Choroid plexus epithelial cell (primary cell): ENCODE measurements at places on chromosomes 5 and 9.
A peak's percentile ranks its signal among the peaks of the same experiment; 100 is the strongest.

GRCh38 chr5:16902846-16903245 lies 33.2 kb downstream of the MYO10 start:
- no peak for DNase-seq

DNA sequence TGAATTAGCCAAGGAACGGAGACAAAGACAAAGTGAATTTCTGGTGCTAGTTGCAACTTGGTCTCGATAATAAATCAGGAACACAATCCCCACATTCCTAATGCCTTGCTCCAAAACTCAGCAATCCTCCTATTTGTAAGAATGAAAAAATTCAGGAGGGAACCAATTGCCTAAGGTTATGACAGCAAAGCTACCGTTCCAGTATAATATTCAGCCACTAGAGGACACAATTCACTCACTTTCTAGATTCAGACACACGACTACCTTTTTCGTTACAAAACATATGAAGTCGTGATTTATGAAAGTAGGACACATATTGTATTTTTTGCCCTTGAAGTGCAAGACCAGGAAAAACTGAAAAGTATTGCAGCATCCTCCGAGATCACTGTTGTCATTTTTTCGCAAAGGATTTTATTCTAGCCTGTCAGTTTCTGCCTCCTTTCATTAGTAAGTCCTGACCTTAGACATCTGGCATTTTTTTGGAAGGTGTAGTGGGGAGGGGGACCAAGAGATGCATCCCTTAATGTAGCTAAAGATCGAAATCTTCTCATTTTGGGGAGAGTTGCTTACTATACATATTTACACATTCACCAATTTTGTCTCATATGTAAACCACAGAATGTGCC lies 133.1 kb downstream of the DOCK8 start:
- peak; percentile 61 for DNase-seq

GRCh38 chr5:167721926-167722440 lies 569.5 kb upstream of the WWC1 start:
- DNase-seq, result no peak

DNA sequence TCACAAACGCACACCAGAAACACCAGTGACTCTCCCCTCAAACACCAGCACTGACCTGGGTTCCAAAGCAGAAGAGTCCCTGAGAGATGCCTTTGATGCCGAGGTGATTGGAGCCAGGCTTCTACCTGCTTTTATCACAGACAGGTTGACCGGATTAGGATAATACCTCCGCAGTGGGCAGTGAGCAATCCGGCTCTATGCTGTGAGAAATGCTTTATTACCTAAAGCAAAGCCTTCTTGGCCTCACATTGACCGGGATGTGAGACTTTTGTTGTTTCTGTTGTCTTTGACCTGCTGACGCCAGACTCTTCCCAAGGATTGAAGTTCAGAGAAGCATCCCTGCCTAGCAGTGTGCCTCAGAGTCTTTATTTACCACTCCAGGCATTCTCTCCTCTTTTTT lies 320.3 kb upstream of the CLINT1 start:
- no peak for DNase-seq

- DNase-seq, result no peak
These were observed 63.3 kb upstream of the RUSC2 start for GRCh38 chr9:35426627-35427026.

DNA sequence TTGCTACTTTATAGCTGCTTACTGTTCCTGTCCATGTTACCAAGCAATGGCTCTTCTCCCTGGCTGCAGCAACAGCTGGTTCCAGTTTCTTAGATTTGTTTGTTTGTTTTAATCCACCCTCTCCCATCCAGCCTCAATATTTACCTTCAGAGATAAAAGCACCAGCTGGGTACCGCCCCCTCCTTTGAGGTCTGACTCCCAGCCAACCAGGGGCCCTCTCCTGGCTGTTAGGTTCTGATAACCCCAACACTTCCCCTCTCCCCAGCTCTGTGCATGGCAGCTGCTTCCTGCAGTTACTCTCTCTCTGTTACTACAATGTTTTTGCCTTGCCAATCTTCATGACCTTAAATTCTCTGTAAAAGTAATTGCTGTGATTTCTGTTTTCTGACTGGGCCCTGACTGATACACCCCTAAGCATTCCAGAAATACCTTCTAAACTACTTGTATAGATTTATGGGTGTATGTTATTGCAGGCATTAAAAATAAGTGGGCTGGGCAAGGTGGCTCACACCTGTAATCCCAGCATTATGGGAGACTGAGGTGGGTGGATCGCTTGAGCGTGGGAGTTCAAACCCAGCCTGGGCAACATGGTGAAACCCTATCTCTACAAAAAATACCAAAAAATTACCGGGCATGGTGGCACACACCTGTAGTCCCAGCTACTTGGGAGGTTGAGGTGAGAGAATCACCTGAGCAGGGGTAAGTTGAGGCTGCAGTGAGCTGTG lies 2.6 kb upstream of the GCNT1 start:
- DNase-seq, result peak; percentile 64

GRCh38 chr5:68994645-68995044 lies 99.2 kb upstream of the SLC30A5 start:
- no peak for DNase-seq

DNA sequence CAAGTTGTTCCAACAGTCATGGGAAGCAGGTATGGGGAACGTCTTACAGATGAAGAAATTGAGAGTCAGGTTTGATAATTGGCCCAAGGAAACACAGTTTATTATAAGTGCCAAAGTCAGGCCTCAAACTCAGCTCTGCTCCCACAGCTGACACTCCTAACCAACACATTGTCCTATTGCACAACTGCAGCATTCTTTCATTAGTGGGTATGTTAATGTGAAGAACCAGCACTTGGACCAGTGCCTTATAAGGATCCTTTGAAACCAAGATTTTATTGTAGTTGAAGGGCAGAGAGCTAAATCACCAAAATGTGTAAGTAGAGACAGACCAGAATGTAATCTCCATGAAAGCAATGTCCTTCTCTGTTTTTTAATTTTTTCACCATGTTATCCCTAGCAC lies 56.1 kb downstream of the GRIA1 start:
- peak; percentile 36 for DNase-seq

DNA sequence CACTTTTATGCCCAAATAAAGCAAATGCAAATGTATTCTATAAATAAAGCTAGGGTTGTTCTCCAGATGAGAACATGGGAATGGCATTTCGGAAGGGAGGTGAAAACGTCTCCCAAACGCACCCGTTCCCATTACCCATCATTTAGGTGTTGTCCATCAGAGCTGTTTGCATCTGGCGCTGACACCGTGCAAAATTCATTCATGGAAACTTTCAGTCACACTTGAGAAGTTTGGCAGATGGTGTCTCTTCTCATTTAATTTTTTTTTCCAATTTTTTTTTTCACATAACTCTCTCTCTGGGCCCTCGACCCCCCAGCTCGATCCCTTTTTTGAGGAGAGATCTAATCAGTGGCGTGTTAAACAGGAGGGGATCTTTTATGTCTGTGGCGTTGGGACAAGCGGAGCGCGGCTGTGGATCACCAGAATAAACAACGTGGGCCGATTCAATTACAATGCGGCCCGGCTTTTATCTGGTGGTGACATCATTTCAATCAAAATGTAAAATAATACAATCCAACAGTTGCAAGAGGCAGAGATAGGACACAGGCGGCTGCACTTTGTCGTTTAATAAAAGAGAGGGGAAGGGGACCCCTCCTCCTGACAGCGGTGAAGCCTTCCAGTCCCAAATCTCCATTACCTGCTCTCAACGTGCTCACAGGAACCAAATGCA lies 246.1 kb upstream of the IRX4 start:
- no peak for DNase-seq

- no peak for DNase-seq
These were observed 53.3 kb downstream of the PLCXD3 start for GRCh38 chr5:41457094-41457493.

GRCh38 chr5:92553326-92553725 lies 1027.7 kb downstream of the NR2F1-AS1 start:
- DNase-seq, result peak; percentile 31

- DNase-seq, result no peak
These were observed 36.1 kb downstream of the SLC22A5 start for GRCh38 chr5:132405646-132406045.

DNA sequence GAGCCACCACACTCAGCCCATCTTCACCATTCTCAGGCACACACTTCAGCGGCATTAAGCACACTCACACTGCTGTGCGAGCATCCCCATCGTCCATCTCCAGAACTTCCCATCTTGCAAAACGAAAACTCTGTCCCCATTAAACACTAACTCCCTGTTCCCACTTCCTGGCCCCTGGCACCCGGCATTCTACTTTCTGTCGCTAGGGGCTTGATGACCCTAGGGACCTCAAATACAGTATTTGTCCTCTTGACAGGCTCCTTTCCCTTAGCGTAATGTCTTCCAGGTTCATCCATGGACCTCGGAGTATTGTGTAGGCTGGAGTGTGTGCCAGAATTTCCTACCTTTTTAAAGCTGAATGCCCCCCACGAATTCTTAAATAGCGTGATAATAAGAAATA lies 14.7 kb upstream of the UBAC1 start:
- DNase-seq, result no peak

DNA sequence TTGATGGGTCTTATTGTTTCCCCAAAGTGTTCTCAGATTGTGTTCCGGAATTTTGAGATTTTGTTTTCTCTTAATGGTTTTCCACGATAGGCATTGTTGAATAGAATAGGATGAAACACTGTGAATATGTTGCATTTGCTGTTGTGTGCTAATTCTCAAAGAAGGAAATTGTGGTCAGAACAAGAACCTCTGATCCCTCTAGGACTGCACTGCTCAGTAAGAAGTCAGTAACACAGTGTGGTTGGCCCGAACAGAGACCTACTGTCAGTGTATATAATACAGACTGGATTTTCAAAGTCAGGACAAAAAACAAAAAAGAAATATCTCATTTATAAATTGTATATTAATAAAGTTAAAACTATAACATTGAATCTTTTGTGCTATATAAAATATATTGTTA lies 494.8 kb downstream of the MAT2B start:
- DNase-seq, result peak; percentile 31

DNA sequence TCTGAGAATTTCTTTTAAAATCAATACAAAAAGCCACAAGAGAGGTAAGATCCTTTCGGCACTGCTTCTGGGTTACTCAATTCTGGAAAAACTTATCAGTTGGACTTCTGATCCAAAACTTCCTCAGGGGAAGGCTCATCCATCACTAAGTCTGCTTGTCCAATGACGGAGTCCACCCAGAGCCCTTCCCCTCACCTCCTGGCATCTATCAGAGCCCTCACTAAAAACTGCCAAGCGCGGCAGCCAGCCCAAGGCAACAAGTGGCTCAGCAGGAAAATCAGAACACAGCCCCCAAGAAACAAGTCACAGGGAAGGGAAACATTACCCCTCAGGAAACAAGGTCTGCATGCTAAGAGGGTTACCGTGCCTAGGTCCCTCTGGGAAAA lies 869 bp upstream of the ESM1 start:
- DNase-seq, result no peak

- no peak for DNase-seq
These were observed 190.5 kb downstream of the ADCY2 start for GRCh38 chr5:7586480-7586879.

GRCh38 chr5:16596581-16596940 lies 20.2 kb downstream of the RETREG1 start:
- DNase-seq, result peak; percentile 62

DNA sequence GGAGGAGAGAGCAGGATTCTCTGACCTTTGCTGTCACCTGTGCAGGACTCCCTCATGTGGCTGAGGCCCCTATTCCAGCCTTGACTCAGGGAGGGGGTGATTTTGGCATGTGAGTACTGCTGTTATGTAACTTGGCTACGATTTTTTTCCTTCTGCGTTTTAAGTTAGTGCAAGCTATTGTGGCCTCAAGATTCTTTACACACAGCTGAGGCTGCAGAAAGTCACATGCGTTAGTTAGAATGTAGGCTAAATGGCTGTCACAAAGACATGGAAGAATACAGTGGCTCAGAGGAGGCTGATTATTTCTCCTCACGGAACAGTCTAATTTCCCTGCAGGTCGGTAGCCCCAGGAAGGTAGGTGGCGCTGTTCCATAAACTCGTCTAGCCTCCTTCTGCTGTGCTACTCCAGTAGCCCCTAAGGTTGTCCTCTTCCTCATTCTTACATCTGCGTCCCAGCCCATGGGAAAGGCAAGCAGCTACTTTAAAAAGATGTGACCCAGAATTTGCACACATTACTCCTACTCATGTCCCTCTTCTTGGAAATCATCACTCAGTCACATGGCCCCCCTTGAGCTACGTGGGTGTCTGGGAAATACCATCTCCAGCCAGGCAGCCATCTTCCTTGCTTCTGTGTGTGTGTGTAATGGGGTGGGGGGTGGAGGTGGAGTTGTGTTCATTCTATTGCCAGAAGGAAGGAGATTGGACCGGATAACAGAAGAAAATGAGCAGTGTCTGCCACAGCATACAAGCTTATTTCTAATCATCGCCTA lies 486.6 kb downstream of the CCDC171 start:
- DNase-seq, result peak; percentile 82

DNA sequence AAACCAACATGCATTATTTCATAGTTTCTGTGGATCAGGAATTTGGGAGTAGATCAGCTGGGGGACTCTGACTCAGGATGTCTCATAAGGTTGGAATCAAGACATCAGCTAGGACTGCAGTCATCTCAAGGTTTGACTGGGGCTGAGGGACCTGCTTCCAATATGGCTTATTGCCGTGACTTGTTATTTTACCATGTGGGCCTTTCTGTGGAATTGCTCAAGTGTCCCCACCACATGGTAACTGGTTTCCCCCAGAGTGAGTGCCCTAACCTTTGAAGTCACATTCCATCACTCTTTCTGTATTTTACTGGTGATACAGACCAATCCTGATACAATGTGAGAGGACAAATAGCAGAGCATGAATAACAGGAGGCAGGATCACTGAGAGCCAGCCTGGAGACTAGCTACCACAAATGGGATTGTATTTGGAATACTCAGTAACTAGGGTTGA lies 70.2 kb upstream of the ELL2 start:
- peak; percentile 45 for DNase-seq

GRCh38 chr9:127211983-127212382 lies 52.6 kb upstream of the GARNL3 start:
- DNase-seq, result no peak

DNA sequence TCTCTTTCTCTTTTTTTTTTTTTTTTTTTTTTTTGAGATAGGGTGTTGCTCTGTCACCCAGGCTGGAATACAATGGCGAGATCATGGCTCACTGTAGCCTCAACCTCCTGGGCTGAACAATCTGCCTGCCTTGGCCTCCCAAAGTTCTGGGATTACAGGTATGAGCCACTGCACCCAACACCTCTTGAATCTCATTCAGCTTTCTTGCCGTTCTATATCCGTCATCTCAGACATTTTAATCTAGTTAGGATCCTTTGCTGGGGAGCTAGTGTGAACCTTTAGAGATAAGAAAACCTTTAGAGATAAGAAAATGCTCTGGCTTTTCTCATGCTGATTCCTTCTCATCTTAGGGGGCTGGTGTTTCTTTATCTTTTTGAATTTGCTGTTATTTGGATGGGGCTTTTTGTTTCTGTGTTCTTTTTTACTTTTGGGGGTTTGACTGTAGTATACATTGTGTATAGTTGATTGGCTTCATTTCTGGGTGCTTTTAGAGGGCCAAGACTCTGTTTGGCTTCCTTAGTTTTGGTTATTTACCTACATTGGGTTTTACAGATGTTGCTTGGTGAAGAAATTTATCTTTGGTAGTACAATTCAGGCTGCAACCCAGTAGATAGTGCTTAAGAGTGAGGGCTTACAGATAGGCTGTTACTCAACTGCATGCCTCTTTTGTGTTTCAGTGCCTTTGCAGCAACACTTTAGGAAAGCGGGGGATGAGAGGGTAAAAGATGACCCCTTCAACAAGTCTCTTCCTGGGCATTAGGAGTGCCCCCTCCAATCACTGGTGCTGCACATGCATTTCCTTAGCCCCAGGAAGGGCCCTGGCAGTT lies 41.9 kb upstream of the SLC36A1 start:
- no peak for DNase-seq

- DNase-seq, result peak; percentile 10
These were observed 83.9 kb upstream of the SLCO6A1 start for GRCh38 chr5:102582696-102583095.

GRCh38 chr9:101673642-101674041 lies 64.8 kb downstream of the GRIN3A start:
- no peak for DNase-seq
